ENCODE measurements at places on chromosomes 5 and 9. TPM values are rescaled to one million over a fixed set of nuclear protein-coding genes. Genes with fewer than 3 reads are reported as not detected.

Gene SLC36A2
- not detected for total RNA-seq

Gene HMGXB3
- 40.7 TPM for total RNA-seq

Gene TRAF1
- 11.3 TPM for total RNA-seq

Gene PRUNE2
- total RNA-seq: 11.4 TPM

Gene ECSCR
- total RNA-seq: not detected

Gene TCF7
- 1.2 TPM for total RNA-seq

DNA sequence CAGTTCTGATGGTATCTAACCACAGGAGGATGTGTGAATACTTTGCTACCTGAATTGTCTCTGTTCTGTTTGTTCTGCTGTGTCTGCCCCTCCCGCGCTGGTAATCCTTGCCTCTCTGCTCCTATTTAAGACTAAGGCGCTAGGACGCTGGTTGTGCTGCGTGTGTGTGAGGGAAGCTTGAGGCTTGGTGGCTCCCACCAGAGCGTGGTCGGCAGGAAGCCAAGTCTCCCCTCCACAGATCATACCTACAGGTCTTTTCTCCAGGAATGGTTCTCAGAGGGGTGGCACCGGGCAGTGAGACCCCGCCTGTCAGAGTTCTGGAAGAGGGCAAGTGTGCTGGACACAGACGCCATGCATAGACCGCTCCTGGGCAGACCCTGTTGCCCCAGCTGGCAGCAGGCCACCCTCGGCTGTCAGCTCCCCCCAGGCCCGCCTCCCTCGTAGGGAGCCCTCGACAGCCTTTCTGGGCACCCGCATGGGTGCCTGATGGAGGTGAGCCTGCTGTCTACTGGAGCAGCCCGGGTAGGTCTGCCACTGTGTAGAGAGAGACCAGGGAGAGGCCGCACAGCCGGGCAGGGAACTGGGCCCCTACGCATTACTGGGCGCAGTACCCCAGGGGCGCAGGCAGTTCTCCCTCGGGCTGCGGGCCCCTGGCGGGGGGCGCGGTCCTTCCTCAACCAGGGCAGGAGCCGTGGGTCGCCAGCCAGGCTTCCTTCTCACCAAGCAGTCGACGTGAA, 53.4 kb upstream of the ROR2 start:
- no peak overlapping the region for H3K4me3 ChIP-seq
- no peaks in the 10 kb centered on the region for H3K36me3 ChIP-seq
- no peaks in the 10 kb centered on the region for H3K4me1 ChIP-seq
- no peaks in the 10 kb centered on the region for H3K27me3 ChIP-seq

DNA sequence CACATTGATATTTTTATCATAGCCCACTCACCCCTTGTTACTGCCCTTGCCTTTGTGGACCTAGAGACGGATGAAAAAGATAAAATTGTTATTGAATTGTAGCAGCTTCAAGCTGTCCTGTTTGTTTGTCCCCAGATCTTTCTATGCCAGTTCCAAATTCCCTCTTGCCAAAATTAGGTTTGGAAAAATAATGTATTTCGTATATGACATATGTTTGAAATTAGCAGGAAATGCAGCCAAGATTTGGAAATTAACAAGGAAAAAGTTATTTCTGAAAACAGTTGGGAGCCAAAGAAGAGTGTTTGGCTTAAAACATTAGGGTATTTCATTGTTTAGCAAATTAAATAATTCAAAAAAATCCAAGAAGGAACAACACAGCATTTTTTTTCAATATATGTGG, 33.5 kb downstream of the SPATA31D1 start:
- H3K4me3 ChIP-seq: no peak overlapping the region
- DNase-seq: no peak
- no peaks in the 10 kb centered on the region for H3K27me3 ChIP-seq
- H3K27ac ChIP-seq: no peak overlapping the region
- peaks cover 2% of the 10 kb centered on the region for H3K36me3 ChIP-seq
- H3K4me1 ChIP-seq: peaks cover 4% of the 10 kb centered on the region

GRCh38 chr9:108869092-108869725, 7.1 kb downstream of the ACTL7A start:
- H3K36me3 ChIP-seq: peaks cover 26% of the 10 kb centered on the region
- H3K4me3 ChIP-seq: no peak overlapping the region
- H3K27ac ChIP-seq: peak overlapping the region; percentile 91
- no peaks in the 10 kb centered on the region for H3K27me3 ChIP-seq

DNA sequence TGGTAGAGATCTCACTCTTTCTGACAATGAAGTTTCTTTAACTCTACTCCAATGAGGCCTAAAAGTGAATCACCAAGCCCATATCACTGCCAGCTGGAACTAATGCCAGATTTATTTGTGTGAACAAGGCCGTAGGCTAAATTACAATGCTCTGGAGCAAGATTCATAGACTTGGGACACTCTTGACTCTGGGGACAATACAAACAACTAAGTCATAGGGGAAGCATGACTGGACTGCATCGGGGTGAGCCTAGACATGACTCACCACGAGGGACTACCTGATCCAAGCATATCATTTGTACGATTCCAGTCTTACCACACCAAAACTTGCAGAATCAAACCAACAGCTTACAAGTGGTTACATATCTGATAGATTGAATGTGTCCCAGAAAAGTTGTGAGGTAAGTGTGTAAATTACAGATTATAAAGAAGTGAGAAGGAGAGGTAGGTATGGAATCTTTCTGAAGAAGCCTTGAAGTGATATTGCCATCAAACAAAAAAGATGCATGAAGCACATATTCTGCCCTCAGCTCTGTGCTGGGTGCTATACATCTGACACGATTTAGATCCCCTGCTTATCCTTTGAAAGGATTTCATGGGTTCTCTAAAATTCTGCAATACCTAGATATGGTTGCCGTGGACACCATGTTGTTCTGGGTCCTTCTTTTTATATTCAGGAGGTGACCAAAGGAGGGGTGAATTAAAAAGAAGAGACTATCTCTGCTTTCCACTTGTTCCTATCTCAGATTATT, 199.3 kb upstream of the PDE4D start:
- H3K4me3 ChIP-seq: no peak overlapping the region
- no peak for DNase-seq
- H3K27me3 ChIP-seq: peaks cover under 1% of the 10 kb centered on the region
- H3K27ac ChIP-seq: no peak overlapping the region
- H3K36me3 ChIP-seq: peaks cover 2% of the 10 kb centered on the region
- H3K4me1 ChIP-seq: peaks cover 9% of the 10 kb centered on the region

DNA sequence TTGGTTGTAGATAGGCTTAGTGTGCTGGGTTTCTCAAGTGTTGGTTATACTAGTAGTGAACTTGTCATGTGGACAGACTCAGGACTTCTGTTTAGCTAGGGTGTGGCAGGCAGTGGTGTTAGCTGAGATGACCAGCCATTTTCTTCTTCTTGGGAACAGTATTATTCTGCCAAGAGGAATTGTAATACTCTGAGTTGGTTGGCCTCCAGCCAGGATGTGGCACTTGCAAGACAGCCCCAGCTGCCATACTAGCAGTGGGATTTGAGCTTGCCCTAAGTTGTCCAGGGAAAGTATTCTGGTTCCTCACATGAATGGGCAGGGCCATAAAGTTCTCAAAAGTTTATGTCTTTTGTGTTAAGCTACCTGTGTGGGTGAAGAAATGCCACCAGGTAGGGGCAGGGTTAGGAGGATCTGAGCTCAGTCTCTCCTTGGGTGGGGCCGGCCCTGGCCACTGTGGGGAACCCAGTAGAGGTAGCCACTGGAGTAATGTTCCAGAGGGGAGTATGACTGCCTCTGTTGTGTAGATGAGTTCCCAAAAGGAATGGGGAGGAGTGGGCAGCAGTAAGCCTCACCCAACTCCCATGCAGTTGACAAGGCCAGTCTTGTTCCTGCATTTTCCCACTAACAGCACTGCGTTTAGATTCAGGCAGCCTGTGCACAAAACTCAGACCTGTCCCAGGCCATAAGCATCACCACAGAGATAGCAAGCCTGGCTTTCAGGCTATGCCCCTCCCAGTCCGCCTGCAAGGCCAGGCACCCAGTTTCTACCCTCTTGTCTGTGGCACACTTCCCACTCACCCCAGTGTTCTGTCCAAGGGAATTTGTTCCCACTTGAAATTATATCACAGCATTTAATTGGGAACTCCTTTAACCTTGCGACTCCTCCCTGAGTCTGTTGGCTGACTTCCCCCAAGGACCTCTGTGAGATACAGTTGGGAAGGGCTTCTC, 250.7 kb downstream of the ANXA1 start:
- DNase-seq: no peak
- no peak overlapping the region for H3K27ac ChIP-seq
- no peak overlapping the region for H3K4me3 ChIP-seq
- no peaks in the 10 kb centered on the region for H3K36me3 ChIP-seq
- H3K4me1 ChIP-seq: no peaks in the 10 kb centered on the region

DNA sequence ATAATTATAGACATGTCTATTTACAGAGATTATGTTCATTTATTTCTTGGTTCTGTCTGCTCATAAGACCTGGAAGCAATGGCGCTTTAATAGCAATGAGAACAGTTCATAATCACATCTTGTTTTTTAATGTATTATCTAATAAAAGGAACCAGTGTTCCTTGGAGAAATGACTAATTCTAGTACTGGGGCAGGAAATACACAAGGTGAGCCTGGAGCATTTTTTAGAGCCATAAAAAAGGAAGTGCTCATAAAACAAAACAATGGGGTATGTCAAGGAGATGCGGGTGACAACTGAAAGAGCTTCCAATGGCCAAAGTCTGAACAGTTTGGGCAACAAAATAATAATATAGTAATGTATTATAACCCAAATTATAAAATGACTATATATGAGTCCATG, 531.9 kb upstream of the CHD1 start:
- H3K4me1 ChIP-seq: no peaks in the 10 kb centered on the region
- H3K27me3 ChIP-seq: peaks cover 3% of the 10 kb centered on the region
- H3K36me3 ChIP-seq: no peaks in the 10 kb centered on the region
- DNase-seq: no peak
- H3K27ac ChIP-seq: no peak overlapping the region

DNA sequence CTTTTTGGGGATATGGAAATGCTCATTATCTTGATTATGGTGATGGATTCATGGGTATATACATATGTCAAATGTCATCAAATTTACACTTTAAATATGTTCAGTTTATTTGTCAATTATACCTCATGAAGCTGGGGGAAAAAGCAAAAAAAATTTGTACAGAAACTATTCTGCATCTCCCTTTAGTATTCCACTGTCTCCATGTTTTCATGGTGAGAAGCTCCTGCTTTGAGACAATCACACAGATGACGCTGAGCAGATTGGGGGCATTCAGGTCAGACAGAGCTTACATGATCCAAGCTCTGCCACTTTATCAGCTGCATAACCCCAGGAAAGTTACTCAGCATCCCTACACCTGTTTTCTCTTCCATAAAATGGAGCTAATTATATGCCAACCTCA, 101.5 kb downstream of the PLPPR1 start:
- H3K36me3 ChIP-seq: no peaks in the 10 kb centered on the region
- H3K4me1 ChIP-seq: no peaks in the 10 kb centered on the region
- no peak overlapping the region for H3K4me3 ChIP-seq
- no peaks in the 10 kb centered on the region for H3K27me3 ChIP-seq
- DNase-seq: no peak

DNA sequence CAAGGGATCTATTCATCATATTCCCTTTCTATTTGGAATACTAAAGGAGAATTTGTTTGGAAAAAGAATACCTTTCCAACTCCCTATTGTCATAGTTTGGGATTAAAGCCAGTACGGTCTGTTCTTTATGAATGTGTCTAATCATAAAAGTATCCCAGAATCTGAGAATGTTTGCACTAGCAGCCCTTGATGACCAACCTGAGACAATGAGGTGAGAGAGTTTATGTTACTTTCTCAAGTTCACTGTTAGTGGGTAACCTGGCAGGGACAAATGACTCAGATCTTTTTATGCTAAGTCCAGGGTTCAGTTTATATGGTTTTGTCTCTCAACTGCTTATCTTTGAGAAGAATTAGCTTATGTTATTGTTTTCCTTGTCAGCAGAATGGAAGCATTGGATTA, 25.3 kb upstream of the TLR4 start:
- H3K27me3 ChIP-seq: peaks cover 7% of the 10 kb centered on the region
- H3K36me3 ChIP-seq: no peaks in the 10 kb centered on the region
- no peak overlapping the region for H3K27ac ChIP-seq
